Mesendoderm (in vitro differentiated cells): ENCODE measurements at places on chromosomes 6 and 20.

GRCh38 chr6:33082702-33083101, 6.9 kb downstream of the HLA-DPB1 start:
- no peak overlapping the region for H3K27ac ChIP-seq
- no peaks in the 10 kb centered on the region for H3K36me3 ChIP-seq
- H3K27me3 ChIP-seq, result no peaks in the 10 kb centered on the region

DNA sequence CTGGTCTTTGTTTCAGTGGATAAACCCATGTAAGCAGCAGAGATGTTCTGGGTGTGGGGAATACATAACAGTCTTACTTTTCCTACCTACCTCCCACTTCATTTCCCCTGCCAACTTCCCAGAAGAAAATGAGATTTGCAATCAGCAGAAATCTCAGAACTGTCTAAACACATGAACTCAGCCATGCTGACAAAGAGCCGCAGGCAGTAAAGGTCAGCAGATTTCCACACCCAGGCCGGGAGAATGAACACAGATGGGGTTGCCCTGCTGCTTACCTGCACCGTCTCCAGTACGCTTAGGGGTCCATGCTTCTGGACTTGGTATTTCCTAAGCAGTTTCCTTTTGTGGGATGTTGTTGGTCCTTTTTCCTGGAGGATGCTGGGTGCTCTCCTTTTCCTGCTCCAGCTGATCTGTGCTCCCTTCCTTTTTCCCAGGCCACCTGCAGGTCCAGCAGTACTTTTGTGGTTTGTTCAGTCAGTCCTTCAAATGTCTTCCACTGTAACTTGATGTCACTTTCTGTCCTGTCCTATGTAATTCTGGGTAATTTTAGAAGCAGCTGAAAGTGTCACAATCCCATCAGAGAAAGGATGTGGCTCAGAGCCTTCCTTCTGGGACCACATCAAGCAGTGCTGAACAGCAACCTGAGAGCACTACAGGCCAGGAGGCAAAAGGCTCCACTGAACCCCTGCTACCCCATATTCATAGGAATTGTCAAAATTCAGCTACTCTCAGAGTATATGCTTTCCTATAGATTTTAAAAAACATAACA, 129.0 kb downstream of the CEP57L1 start:
- H3K36me3 ChIP-seq, result no peaks in the 10 kb centered on the region
- no peaks in the 10 kb centered on the region for H3K27me3 ChIP-seq
- no peaks in the 10 kb centered on the region for H3K4me1 ChIP-seq

- DNase-seq, result no peak
- H3K27me3 ChIP-seq, result no peaks in the 10 kb centered on the region
- H3K36me3 ChIP-seq, result no peaks in the 10 kb centered on the region
- no peak overlapping the region for H3K4me3 ChIP-seq
Measured at GRCh38 chr6:105849746-105850145, 236.4 kb upstream of the PRDM1 start.

DNA sequence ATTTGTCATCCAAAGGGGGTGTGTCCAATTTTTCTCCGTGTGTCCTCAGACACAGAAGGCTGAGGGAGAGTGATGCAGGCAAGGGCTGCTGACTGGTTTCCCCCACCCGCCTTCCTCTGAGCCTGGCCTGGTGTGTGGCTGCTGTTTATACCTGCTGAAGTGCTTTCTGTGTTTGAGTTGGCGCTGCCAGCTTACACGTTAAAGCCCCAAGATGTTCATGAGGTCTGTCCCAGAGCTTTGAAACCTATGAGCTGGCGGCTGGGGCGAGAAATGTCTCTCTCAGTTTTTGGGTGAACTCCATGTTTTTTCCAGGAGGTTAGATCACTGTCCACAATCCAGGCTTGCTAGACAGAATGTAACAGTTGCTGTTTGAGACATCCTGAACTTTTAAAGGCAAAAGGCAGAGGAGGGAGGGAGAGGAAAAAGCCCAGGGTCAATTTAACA, 69.0 kb upstream of the CCN2 start:
- DNase-seq, result no peak
- peaks cover 2% of the 10 kb centered on the region for H3K4me1 ChIP-seq
- H3K36me3 ChIP-seq, result no peaks in the 10 kb centered on the region
- no peak overlapping the region for H3K4me3 ChIP-seq
- no peaks in the 10 kb centered on the region for H3K27me3 ChIP-seq
- H3K27ac ChIP-seq, result no peak overlapping the region

DNA sequence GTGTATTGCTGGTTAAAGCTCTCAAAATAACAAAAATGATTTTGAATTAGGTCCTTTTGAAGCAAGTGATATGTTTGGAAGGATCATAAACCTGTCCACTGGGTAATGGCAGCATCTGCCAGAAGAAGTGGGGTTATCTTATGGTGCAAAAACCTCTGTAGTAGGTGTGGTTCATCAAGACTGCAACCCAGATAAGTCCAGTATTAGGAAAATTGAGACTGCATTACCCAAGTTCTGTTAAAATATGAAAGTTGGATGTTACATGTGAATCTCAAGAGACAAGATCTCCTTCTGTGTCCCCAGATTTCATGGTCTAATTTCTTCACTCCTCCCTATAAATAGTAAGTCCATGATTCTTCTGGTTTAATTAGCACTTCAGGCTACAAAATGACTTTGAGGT, 59.4 kb downstream of the RPRD1B start:
- H3K4me3 ChIP-seq, result no peak overlapping the region
- no peaks in the 10 kb centered on the region for H3K4me1 ChIP-seq
- DNase-seq, result no peak
- peaks cover 2% of the 10 kb centered on the region for H3K36me3 ChIP-seq
- no peak overlapping the region for H3K27ac ChIP-seq

DNA sequence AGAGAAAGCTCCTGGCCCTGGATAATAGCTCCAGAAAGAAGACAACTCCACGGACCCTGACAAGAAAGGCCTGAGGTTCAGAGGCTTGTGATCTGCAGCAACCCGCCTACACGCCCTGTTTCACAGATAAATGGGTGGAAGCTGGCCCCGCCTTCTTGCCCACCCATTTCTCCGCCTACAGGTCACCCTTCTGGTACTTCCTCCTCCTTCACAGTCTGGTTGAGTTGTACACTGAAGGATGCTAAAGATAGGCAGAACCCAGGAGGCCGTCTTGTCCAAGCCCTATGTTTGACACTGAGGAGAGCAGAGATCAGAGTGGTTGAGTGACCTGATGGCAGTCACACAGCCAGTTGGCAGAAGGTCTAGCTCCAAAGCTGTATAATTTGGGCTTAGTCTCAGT, 34.2 kb upstream of the MDGA1 start:
- H3K27me3 ChIP-seq, result no peaks in the 10 kb centered on the region
- peaks cover 5% of the 10 kb centered on the region for H3K4me1 ChIP-seq
- no peak overlapping the region for H3K27ac ChIP-seq
- no peak for DNase-seq
- H3K36me3 ChIP-seq, result no peaks in the 10 kb centered on the region

DNA sequence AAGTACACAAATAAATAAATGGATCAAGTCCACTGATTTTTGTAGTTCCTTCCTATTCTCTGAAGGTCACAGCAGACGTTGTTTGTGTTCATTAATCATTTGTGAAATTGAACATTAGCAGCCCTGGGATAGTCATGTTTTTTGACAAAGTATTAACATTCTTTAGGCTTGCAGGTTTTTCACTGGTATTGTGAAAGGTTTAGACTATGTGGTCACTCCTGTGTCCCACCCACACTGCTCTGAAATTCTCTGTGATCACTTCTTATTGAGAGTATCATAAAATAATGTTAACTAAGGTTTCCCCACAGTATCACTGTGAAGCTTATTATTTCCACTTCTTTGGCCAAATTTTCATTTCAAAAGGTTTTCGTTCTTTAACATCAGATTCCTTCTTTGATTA, 3.5 kb downstream of the FAM83B start:
- H3K36me3 ChIP-seq, result no peaks in the 10 kb centered on the region
- H3K27ac ChIP-seq, result no peak overlapping the region
- H3K4me3 ChIP-seq, result no peak overlapping the region
- H3K4me1 ChIP-seq, result no peaks in the 10 kb centered on the region

DNA sequence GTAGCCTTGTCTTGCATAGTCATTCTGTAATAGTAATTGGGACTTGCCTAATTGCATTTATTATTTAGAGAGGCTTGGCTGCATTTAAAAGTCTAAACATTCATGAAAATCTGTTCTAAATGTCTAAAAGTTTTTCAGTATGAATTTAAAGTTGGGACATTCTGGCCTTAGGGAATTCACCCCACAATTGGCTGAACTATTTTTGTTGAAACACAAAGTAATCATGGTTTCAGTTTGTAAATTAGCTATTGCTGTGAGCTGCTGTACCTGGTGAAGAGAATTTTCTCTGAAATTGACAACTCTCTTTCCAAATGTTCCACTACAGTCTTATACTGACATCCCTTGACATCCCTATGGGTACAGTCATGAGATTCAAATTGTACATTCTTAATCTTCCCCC, 253.0 kb downstream of the FARS2 start:
- H3K27me3 ChIP-seq, result no peaks in the 10 kb centered on the region
- DNase-seq, result no peak
- H3K4me3 ChIP-seq, result no peak overlapping the region

DNA sequence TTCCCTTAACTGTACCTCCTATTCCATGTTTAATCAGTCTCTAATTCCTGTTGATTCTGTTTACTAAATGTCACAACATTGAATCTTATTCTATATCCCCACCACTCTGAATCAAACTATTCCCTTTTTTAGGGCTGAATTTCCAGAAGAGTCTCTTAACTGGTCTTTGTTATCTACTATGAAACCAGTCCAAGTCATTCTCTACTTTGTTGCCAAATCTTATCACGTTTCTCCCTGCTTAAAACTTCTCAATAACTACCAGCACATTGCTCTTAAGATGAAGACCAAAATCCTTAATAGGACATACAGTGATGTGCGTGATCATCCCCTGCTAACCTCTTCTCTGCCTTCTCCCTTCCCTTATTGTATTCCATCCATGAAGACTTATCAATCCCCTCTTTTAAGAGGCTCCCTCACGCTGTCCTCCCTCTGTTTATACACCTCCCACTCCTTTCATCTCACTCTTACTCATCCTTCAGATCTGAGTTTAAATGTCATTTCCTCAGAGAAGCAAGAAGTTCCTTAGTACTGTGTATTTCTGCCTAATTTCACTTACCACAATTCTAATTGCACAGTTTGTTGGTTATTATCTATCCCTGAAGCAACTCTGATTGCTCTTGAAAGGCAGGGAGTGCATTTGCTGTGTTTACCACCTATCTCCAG, 143.0 kb upstream of the AHI1 start:
- H3K36me3 ChIP-seq, result no peaks in the 10 kb centered on the region
- H3K4me1 ChIP-seq, result no peaks in the 10 kb centered on the region
- H3K27me3 ChIP-seq, result no peaks in the 10 kb centered on the region
- H3K4me3 ChIP-seq, result no peak overlapping the region
- no peak for DNase-seq
- no peak overlapping the region for H3K27ac ChIP-seq

GRCh38 chr20:32585586-32586127, 524 bp upstream of the NOL4L start:
- H3K27ac ChIP-seq, result no peak overlapping the region
- no peaks in the 10 kb centered on the region for H3K36me3 ChIP-seq
- H3K27me3 ChIP-seq, result peaks cover 10% of the 10 kb centered on the region
- no peak overlapping the region for H3K4me3 ChIP-seq

GRCh38 chr6:72446430-72446829, 175.4 kb upstream of the KCNQ5 start:
- no peaks in the 10 kb centered on the region for H3K4me1 ChIP-seq
- H3K4me3 ChIP-seq, result no peak overlapping the region
- H3K36me3 ChIP-seq, result no peaks in the 10 kb centered on the region
- no peak overlapping the region for H3K27ac ChIP-seq
- no peaks in the 10 kb centered on the region for H3K27me3 ChIP-seq
- DNase-seq, result peak; percentile 18

- H3K4me3 ChIP-seq, result no peak overlapping the region
- no peaks in the 10 kb centered on the region for H3K4me1 ChIP-seq
- H3K36me3 ChIP-seq, result no peaks in the 10 kb centered on the region
- H3K27ac ChIP-seq, result no peak overlapping the region
Measured at GRCh38 chr6:155349129-155349528, 34.8 kb upstream of the TFB1M start.

GRCh38 chr6:16706911-16707783, 54.1 kb downstream of the ATXN1 start:
- H3K4me3 ChIP-seq, result no peak overlapping the region
- no peak for DNase-seq
- no peak overlapping the region for H3K27ac ChIP-seq

- H3K36me3 ChIP-seq, result no peaks in the 10 kb centered on the region
- no peaks in the 10 kb centered on the region for H3K27me3 ChIP-seq
- DNase-seq, result no peak
- H3K27ac ChIP-seq, result no peak overlapping the region
Measured at GRCh38 chr6:78484198-78485064, 382.9 kb upstream of the IRAK1BP1 start.
